ENCODE measurements at places on chromosomes 2 and 18.

GRCh38 chr2:238289574-238289973 lies 1.2 kb upstream of the PER2 start:
- no peak for DNase-seq

GRCh38 chr2:133360190-133360589 lies 208.1 kb downstream of the NCKAP5 start:
- DNase-seq = no peak

- DNase-seq = no peak
Measured at GRCh38 chr2:172525601-172526000, 30.3 kb upstream of the PDK1 start.

DNA sequence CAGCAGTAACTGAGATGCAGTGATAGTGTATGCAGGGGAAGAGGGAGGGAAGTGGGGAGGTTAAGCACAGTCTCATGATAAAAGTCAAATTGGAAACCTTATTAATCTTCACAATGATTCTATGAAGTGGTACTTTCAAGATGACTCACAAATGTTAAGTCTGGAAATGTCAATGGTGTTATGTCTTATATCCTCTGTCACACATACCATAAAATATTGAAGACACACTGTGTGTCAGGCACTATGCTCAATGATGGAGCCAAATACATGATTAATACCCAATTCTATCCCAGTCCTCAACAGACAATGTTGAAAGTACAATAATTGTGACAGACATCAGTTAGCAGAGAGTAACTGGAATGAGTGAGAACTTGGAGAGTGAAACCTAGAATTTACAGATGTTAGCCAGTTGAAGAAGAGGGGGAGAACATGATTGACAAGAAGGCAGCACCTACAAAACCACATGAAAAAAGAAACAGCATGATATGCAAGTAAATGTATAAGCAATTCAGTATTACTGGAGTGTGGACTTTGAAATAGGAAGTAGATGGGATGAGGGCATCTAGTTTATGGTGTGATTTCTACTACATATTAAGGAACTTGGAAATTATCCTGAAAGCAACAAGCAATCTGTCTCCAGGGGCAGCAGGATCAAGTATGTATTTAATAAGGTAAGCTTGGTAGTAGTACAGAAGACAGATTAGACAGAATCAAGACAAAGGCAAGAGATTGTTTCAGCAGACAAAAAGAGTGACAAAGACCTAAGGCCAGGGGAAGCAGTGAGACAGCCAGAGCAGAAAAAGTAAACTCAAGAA lies 107.6 kb downstream of the STRN start:
- no peak for DNase-seq

- no peak for DNase-seq
Measured at GRCh38 chr18:34809451-34810072, 99.5 kb downstream of the DTNA start.

DNA sequence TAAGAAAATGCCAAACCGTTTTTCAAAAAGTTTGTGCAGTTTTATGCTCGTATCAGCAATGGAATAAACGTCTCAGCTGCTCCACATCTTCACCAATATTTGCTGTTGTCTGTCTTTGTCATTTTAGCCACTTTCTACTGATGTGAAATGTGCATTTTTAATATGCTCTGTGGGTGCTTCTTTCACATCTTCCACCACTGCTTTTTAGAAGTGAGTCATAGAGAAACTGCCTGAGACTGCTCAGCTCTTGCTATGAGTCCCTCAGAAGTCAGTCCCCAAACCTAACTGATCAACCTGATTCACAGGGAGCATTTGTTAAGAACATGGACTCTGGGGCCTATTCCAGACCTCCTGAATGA lies 41.0 kb upstream of the EPC2 start:
- DNase-seq = no peak

- DNase-seq = no peak
Measured at GRCh38 chr2:46769809-46770208, 145.8 kb downstream of the MCFD2 start.
